ENCODE measurements at places on chromosomes 11 and 22.
A peak's percentile ranks its signal among the peaks of the same experiment; 100 is the strongest.

GRCh38 chr22:17742527-17742902 lies 31.8 kb downstream of the BID start:
- no peaks in the 10 kb centered on the region for H3K36me3 ChIP-seq
- no peak overlapping the region for H3K27ac ChIP-seq
- H3K4me1 ChIP-seq = no peaks in the 10 kb centered on the region
- DNase-seq = no peak
- no peaks in the 10 kb centered on the region for H3K27me3 ChIP-seq

- H3K4me1 ChIP-seq = no peaks in the 10 kb centered on the region
- no peak overlapping the region for H3K4me3 ChIP-seq
- H3K36me3 ChIP-seq = peaks cover 9% of the 10 kb centered on the region
- H3K27ac ChIP-seq = no peak overlapping the region
Observed at GRCh38 chr22:20238536-20238900, 29.6 kb downstream of the RTN4R start.

DNA sequence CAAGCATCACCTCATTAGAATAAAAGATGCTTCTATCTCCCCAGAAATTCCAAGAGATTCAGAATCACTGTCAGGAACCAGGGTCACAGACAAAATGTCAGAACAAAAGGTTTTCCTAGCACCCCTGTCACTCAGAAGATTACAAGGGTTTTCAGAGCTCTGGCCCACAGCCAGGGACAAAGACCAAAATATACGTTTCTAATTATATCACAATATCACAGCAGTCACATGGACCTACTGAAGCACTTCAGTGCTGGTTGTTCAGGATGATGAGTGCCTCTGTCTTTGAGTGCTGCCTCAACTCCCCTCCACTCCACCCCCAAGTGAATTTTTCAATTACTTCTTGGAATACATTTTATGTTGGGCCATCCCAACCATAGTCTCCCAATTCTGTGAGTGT lies 21.9 kb upstream of the RTL6 start:
- no peaks in the 10 kb centered on the region for H3K4me1 ChIP-seq
- H3K36me3 ChIP-seq = no peaks in the 10 kb centered on the region
- H3K4me3 ChIP-seq = no peak overlapping the region
- H3K27ac ChIP-seq = no peak overlapping the region
- H3K27me3 ChIP-seq = peaks cover 3% of the 10 kb centered on the region
- DNase-seq = no peak

DNA sequence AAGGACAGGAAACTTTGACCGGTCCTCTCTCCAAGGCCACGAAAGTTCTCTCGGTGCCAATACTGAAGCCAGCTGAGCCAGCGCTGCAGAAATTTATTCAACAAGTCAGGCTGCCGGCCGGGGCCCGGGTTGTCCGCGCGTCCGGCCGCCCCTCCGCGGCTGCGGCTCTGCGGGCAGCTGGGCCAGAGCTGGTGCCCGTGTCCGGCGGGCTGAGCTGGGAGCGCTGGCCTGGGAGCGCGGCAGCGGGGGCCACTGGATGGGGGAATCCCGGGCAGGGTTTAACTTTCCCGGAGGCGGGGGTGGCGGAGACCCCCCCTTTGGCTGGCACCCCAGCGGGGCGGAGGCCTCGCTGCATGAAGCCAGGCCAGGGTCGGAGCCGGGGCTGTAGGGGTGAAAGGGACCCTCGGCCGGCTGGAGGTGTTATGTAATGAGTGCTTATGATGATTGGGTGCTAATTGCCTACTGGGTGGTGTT lies 12.3 kb upstream of the CACNA1I start:
- H3K27me3 ChIP-seq = peaks cover 30% of the 10 kb centered on the region
- H3K27ac ChIP-seq = no peak overlapping the region
- H3K36me3 ChIP-seq = no peaks in the 10 kb centered on the region
- DNase-seq = no peak
- no peak overlapping the region for H3K4me3 ChIP-seq

- peak; percentile 47 for DNase-seq
- H3K36me3 ChIP-seq = no peaks in the 10 kb centered on the region
- no peaks in the 10 kb centered on the region for H3K27me3 ChIP-seq
Observed at GRCh38 chr22:46041642-46042041, 64.7 kb upstream of the WNT7B start.

GRCh38 chr11:1948389-1948788 lies 1.3 kb downstream of the MRPL23 start:
- H3K4me1 ChIP-seq = peaks cover 9% of the 10 kb centered on the region
- H3K27me3 ChIP-seq = no peaks in the 10 kb centered on the region
- H3K36me3 ChIP-seq = no peaks in the 10 kb centered on the region
- no peak overlapping the region for H3K27ac ChIP-seq
- no peak overlapping the region for H3K4me3 ChIP-seq

DNA sequence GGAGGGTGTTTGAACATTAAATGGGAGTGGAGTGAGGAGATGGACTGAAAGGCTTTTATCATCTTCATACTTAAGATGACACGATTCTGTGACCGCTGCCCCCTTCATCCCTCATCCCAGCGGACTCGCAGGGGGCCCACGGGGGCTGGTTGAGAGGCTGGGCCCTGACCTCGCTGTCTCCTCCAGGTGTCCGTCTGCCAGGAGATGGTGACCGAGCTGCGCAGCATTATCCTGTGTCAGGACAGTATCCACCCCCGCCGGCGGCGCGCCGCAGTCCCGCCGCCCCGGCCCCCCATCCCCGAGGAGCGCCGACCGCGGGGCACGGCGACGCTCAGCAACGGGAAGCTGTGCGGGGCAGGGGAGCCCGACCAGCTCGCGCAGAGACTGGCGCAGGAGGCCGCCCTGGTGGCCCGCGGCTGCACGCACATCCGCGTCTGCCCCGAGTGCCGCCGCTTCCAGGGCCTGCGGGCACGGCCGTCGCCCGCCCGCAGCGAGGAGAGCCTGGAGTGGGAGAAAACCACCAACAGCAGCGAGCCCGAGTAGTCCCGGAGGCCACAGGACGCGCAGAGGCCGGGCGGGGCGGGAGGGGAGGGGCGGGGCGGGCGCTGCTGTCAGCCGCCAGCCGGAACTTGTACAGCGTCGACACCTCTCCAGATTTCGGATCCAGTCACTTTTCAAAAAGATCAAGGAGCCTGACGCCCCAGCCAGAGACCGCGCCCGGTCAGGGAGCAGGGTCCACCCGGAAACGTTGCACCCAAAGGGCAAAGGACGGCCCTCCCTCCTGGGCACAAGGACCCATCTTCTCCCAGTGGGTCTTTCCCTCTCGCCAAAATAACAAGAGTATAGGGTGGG lies 38.0 kb upstream of the TBCEL start:
- DNase-seq = no peak
- no peaks in the 10 kb centered on the region for H3K36me3 ChIP-seq
- no peak overlapping the region for H3K27ac ChIP-seq
- peak overlapping the region; percentile 21 for H3K4me3 ChIP-seq
- no peaks in the 10 kb centered on the region for H3K4me1 ChIP-seq

DNA sequence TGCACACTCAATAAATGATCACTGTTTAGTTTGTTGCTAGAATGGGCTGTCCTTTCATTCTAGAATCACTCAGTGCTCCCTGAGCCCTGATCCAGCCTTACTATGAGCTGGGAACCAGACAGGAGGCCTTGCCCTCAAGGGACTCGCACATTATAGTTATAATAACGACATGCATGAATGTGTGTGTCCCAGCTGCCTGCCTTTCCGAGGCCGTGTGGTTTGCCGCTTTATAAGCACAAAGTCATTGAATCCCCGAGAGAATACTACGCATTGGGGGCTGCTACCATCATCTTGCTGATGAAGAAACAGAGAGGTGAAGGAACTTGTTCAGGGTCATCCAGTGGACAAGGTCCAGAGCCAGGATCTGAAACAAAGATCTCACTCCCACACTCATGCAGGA lies 75.7 kb downstream of the NFAM1 start:
- H3K4me1 ChIP-seq = no peaks in the 10 kb centered on the region
- H3K36me3 ChIP-seq = no peaks in the 10 kb centered on the region
- H3K27ac ChIP-seq = no peak overlapping the region
- H3K4me3 ChIP-seq = no peak overlapping the region
- H3K27me3 ChIP-seq = no peaks in the 10 kb centered on the region

GRCh38 chr11:46296059-46296527 lies 18.6 kb downstream of the CREB3L1 start:
- H3K27ac ChIP-seq = no peak overlapping the region
- DNase-seq = no peak

DNA sequence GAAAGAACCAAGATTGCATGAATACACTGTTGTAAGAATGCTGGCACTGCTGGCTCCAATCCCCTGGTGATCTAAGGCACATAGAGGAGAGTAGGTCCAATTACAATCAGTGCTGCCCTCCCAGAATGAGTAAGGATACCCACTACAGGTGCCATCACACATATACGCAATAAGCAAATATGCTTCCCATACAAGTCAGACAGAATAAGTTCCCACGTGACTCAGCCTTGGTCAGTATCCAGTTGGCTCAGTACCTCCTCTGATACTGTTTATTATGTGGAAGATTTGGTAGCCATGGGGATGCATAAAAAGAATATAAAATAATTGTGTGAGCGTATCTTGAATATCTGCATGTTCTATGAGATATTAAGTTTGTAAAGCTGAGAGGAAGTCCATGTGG lies 8.9 kb upstream of the OR2D3 start:
- no peak overlapping the region for H3K27ac ChIP-seq
- DNase-seq = no peak
- no peak overlapping the region for H3K4me3 ChIP-seq
- H3K36me3 ChIP-seq = no peaks in the 10 kb centered on the region

DNA sequence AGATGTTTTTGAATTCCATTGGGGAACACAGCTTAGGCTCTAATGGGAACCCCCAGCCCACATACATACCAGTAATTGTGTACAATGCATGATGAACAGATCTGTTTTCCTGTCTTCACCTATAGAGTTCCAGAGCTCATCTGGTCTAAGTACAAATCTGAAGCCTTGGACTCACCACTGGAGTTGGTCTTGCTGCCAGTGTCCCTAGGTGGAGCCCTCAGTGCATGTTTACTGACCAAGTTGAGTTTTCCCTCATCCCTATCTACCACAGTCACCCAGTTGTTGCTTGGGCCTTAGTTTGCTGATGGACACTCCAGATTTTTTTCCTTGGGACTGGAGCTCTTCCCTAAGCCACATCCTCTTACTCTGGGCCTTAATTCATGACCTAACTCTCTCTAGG lies 159.2 kb upstream of the DDI1 start:
- no peak overlapping the region for H3K27ac ChIP-seq
- no peak overlapping the region for H3K4me3 ChIP-seq
- no peaks in the 10 kb centered on the region for H3K36me3 ChIP-seq
- H3K4me1 ChIP-seq = no peaks in the 10 kb centered on the region

DNA sequence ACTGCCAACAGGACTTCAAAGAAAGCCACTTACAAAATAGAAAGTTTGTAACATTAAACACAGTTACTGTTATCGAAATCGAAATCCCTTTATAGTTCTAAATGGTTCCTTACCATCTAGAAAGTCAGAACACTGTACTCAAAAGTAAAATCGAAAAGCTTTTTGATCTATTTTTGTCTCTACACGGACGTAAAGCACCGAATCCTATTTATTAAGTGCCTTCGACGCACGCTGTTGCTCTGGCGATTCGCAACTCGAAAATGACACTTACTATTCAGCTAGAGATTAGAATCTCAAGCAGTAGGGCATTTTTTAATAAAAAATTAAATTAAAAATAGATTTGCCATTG lies 78.3 kb downstream of the LARGE1 start:
- no peaks in the 10 kb centered on the region for H3K27me3 ChIP-seq
- no peak overlapping the region for H3K4me3 ChIP-seq
- no peaks in the 10 kb centered on the region for H3K36me3 ChIP-seq

DNA sequence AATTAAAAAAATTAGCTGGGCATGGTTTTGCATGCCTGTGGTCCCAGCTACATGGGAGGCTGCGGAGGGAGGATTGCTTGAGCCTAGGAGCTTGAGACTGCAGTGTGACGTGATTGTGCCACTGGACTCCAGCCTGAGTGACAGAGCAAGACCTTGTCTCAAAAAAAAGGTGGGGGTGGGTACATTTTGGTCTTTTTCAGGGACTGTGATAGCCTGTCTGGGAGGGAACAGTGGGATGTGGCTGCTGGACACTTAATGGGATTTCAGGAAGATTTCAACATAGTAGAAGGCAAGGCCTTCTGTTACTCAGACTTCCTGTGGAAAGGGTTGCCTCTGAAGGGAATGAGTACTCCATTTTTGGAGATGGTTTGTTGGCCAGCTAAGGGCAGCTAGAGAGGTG lies 40.6 kb downstream of the RELT start:
- no peaks in the 10 kb centered on the region for H3K27me3 ChIP-seq
- no peak overlapping the region for H3K27ac ChIP-seq
- DNase-seq = no peak
- no peak overlapping the region for H3K4me3 ChIP-seq
- H3K4me1 ChIP-seq = no peaks in the 10 kb centered on the region

DNA sequence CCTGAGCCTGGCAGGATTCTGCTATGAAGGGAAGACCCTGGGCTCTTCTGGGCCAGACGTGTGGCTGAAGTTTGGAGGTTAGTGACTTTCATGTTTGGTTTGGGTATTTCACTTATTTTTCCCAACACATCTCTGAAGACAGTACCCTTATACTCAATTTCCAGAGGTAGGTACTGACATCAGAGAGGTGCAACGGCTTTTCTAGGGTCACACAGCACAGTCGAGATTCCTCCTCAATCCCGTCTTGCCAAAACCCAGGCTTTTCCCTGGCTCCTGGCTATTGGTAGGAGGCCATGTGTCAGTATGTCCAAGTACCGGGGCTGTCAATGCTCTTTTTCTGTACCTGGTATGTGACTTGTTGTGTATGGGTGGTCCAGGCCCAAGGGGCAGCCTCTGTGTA lies 6.1 kb upstream of the PMM1 start:
- H3K27ac ChIP-seq = no peak overlapping the region
- DNase-seq = no peak
- H3K27me3 ChIP-seq = no peaks in the 10 kb centered on the region
- H3K4me3 ChIP-seq = no peak overlapping the region

- peaks cover 24% of the 10 kb centered on the region for H3K36me3 ChIP-seq
- DNase-seq = no peak
- no peaks in the 10 kb centered on the region for H3K27me3 ChIP-seq
- peaks cover 27% of the 10 kb centered on the region for H3K4me1 ChIP-seq
- H3K4me3 ChIP-seq = no peak overlapping the region
Observed at GRCh38 chr11:66766681-66767080, 37.7 kb upstream of the SPTBN2 start.

DNA sequence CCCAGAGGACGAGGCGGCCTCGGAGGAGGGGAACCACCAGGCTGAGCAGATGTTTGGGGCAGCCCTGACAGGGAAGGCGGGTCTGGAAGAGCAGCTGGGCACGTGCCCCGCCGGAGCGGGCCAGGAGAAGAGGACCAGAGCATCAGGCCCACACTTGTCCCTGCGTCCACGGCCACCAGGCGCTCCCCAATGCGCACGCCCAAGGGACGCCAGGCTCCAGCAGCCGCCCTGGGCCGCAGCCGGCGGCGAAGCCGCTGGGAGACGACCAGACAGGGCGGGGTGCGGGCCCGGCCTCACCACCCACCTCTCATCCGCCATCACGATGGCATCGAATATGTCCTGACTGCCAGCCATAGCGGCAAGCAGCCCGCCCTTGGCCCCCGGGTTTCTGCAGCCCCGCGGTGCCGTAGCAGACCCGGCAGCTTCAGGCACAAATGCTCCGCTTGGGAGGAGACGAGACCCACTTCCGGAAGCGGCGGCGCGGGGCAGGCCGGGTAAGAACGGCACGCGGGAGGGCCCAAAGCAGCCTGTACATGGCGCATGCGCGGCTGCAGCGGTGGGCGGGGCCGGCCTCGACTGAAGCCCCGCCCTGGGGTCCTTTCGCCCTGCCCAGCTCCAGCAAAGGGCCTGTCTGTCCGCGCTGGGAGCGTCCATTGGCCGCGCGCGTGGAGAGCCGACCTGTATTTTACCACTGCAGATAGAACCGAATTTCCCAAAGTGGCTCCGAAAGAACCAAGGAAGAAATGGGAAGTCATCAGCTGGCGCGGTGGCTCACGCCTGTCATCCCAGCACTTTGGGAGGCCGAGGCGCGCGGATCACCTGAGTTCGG lies at the start of gene LTO1:
LTO1 (minus strand) TSS at position 468 of the 829 bp plus-strand sequence; CDS start at position 354, 114 bp downstream.
- DNase-seq = peak; percentile 93
- H3K27ac ChIP-seq = peak within 1 kb of the TSS; percentile 52
- H3K27me3 ChIP-seq = no peaks in the 10 kb centered on the region
- peaks cover 31% of the 10 kb centered on the region for H3K36me3 ChIP-seq
- peak within 1 kb of the TSS; percentile 73 for H3K4me3 ChIP-seq
- H3K4me1 ChIP-seq = no peaks in the 10 kb centered on the region

All from RWPE2 (cell line).